ENCODE measurements at places on chromosomes 1 and 21. TPM values are rescaled to one million over a fixed set of nuclear protein-coding genes. Genes with fewer than 3 reads are reported as not detected.

AKNAD1 gene
- 2.7 TPM for total RNA-seq

DNA sequence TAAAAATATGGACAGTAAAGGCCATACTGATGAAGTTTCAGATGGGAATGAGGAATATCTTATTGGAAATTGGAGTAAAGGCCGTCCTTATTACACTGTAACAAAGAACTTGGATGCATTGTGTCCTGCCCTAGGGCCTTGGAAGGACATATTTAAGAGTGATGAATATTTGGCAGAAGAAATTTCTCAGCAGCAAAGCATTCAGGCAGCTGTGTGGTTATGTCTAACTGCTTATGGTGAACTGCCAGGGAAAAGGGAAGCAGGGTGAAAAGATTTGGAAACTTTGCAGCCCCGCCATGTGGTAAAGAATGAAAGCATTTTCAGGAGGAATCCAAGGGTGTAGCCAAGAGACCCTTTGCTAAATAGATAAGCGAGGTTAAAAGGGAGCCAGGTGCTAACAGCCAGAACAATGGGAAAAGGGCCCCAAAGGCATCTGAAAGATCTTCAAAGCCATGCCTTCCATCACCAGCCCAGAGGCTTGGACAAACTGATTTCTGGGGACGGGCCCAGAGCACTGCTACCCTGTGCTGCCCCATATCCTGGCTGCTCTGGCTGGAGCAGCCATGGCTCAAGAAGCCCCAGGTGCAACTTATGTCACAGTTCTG lies 200.0 kb downstream of the PTPRU start:
- DNase-seq: peak; percentile 7

GRCh38 chr1:201634261-201634660 lies 95.3 kb downstream of the NAV1 start:
- peak; percentile 48 for DNase-seq

- no peak for DNase-seq
These were observed 58.4 kb upstream of the RUNX1 start for GRCh38 chr21:35107520-35107919.

DNA sequence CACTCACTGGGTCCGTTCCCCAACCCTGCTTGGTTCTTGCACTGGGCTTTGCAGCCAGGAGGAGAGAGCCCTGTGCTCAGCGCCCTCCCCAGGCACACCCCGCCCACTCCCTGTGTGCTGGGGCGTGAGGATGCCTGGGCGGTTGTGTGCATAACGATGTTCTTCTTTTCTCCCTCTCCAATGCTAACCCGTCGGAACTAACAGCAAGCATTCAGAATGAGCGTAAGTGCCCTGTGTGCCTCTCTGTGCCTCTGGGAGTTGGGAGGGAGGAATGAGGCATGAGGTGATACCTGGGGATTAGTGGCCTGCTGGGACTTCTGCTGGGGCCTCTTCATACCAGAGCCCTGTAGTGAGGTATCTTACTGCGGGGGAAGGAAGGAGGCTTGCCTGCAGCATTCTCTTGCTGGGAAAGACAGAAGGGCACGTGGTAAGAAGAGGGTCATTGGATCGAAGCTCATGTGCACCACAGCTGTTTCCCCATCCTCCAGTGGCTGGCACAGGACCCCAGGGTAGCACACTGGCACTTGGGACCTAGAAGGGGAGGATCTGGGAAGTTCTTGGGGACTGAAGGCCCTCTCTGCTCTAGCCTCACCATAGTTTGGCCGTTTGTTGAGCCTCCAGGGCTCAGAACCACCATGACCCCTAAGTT lies 79.8 kb downstream of the NFASC start:
- DNase-seq: no peak

GRCh38 chr1:63679076-63679475 lies 85.9 kb downstream of the PGM1 start:
- peak; percentile 60 for DNase-seq

DNA sequence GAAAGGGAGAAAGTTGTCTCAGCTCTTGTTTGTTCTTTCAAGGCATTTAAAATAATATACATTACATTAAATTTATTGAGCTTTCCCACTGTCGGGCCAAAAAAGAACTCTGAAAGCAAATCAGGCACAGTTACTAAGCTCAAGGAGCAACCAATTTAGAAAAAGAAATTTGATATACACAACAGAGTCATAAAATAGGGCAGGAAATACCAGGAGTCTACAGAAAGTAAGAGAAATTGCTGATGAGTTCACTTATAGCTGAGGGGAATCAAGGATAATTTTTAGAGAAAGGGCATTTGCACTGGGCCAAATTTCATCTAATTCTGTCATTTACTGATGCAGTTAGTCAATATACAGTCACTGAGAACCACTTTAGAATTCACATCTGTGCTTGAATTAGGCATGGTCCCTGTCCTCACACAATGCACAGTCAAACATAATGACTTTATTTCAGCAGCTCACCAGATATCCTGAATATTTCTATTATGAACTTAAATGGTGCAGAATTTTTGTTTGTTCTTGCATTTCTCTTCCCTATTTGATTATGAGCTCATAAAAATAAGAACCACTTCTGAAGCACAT lies 249.6 kb upstream of the BEND5 start:
- DNase-seq: no peak

GRCh38 chr1:94154989-94155388 lies 34.0 kb upstream of the ABCA4 start:
- DNase-seq: no peak
